ENCODE measurements at places on chromosomes 3 and 15. TPM values are rescaled to one million over a fixed set of nuclear protein-coding genes. Genes with fewer than 3 reads are reported as not detected.

GOLGA8F gene
- under 0.01 TPM for total RNA-seq

TPRG1 gene
- 8.6 TPM for total RNA-seq

SENP5 gene
- 28.2 TPM for total RNA-seq

DNA sequence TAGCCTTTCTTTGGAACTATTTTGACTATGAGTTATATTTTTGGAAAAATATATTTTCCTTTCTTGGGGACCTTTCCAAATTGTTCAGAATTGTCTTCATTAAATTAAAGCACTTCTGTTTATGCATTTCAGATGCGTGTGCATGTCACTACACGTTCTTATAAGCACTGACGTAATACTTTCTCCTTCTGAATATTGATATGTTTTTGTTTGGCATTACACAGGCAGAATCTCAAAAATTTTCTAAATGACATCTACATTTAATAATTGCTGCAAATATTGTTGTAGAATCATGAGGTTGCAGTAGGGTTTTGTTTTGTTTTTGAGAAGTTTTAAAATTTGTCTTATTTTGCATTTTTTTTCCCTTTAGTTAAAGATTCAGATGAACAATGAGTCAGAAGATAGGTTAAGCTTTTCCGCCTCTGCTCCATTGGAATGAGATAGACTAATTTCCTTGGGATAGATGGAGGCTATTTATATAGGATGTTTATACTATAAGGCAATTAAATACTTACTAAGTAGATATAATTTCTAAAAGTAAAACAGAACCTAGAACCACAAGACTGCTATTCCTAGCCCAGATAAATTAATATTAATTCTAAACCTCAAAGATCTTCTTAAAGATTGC, 110.8 kb downstream of the MBNL1 start:
- no peak for DNase-seq

- DNase-seq, result peak; percentile 60
These were observed 135.7 kb upstream of the IL12A start for GRCh38 chr3:159852821-159853505.

NAALADL2 gene
- total RNA-seq, result 11.4 TPM

Measured in fibroblast of the aortic adventitia (primary cell).